ENCODE measurements at places on chromosomes 5 and 9.

DNA sequence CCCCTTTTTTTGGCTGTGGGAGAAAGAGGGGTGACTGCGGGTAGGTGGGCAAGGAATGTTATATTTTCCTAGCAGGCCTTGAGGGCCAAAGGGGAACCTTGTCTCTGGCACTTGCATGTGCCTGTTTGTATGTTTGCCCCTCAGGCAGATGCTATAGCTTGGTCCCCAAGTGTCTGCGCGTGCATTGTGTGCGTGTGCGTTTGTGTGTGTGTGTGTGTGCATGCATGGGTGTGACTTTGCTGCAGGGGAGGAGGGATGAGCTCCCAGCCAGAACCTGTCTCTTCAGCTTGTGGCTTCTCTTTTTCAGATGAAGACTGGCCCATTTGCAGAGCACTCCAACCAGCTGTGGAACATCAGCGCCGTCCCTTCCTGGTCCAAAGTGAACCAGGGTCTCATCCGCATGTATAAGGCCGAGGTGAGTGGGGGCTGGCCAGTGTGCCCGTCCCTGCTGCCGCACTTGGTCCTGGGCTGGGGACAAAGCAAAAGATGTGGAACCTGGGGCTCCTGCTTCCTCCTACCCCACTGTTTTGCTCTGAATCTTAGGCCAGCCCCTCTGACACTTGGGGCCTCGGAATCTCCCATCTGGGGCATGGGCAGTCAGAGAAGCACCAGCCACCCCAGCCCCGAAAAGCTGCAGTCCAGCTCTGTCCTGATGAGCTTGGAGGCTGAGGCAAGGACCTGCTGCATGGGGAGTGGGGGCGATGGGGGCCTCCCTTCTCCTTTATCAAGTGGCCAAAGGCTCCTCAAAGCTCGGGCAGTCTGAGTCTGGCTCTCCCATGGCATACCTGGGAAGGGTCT is 31.1 kb downstream of the PTPA start:
- H3K36me3 ChIP-seq: peaks cover 8% of the 10 kb centered on the region
- no peak for DNase-seq
- peak overlapping the region; percentile 54 for H3K4me3 ChIP-seq
- peaks cover 70% of the 10 kb centered on the region for H3K4me1 ChIP-seq
- H3K27ac ChIP-seq: peak overlapping the region; percentile 100

DNA sequence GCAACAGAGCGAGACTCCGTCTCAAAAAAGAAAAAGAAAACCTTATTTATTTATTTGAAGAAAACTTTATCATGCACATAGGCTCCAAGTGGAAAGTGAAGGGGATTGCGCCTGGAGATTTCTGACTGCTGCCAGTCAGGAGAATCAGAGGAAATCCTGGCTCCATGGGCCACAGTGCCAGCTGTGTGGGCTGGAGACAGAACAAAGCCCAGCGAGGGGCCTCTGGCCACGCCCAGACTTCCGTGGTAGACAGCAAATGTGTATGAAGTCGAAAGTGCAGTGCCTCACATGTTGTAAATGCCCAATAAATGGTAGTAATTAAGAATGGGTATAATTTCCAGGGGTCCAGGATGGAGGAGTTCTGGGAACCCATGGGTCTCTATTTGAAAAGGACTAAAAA is 75.8 kb upstream of the WWC1 start:
- peaks cover 12% of the 10 kb centered on the region for H3K4me1 ChIP-seq
- no peaks in the 10 kb centered on the region for H3K36me3 ChIP-seq
- no peak overlapping the region for H3K4me3 ChIP-seq
- no peaks in the 10 kb centered on the region for H3K27me3 ChIP-seq
- no peak overlapping the region for H3K27ac ChIP-seq
- DNase-seq: no peak

GRCh38 chr5:175693741-175694140 is 35.9 kb downstream of the HRH2 start:
- H3K27me3 ChIP-seq: peaks cover 4% of the 10 kb centered on the region
- H3K27ac ChIP-seq: no peak overlapping the region
- peaks cover 24% of the 10 kb centered on the region for H3K4me1 ChIP-seq

- H3K27me3 ChIP-seq: no peaks in the 10 kb centered on the region
- H3K4me3 ChIP-seq: no peak overlapping the region
- peaks cover 38% of the 10 kb centered on the region for H3K4me1 ChIP-seq
- no peak for DNase-seq
- no peaks in the 10 kb centered on the region for H3K36me3 ChIP-seq
Measured at GRCh38 chr9:115946530-115946929, 207.1 kb upstream of the PAPPA start.

DNA sequence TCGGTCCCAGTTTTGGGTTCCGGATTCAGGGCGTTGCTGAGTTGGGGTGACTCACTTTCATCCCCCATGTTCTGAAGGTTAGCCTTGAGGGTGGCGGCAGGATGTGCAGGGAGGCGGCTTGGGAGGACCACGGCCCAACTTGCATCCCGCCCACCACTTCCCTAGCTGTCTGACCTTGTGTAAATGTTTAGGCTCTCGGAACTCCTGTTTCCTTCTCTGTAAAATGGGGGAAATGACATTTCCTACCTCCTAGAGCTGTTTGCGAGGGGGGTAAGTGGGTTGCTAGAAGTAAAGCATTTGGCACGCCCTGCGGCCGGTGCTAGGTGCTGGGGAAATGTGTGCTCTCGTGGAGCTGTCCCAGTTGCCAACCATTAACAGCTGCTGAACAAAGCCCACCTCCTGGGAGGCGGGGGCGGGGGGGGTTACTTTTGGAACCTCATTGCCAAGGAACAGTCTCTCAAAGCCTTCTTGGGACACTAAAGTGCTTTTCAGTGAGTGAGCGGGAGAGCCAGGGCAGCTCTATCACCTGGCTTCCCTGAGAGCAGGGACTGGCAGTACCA is 27.5 kb downstream of the PTGES2 start:
- peak overlapping the region; percentile 100 for H3K27ac ChIP-seq
- H3K36me3 ChIP-seq: peaks cover 23% of the 10 kb centered on the region
- H3K4me3 ChIP-seq: peak overlapping the region; percentile 77
- peaks cover 45% of the 10 kb centered on the region for H3K4me1 ChIP-seq
- DNase-seq: no peak
- H3K27me3 ChIP-seq: no peaks in the 10 kb centered on the region

- H3K4me1 ChIP-seq: peaks cover 9% of the 10 kb centered on the region
- H3K36me3 ChIP-seq: no peaks in the 10 kb centered on the region
- H3K4me3 ChIP-seq: no peak overlapping the region
- no peak overlapping the region for H3K27ac ChIP-seq
Measured at GRCh38 chr9:6440405-6440804, 27.4 kb downstream of the UHRF2 start.

Data from mesothelial cell of epicardium (in vitro differentiated cells).